ENCODE measurements at places on chromosomes 4 and X.

- DNase-seq: no peak
Measured at GRCh38 chr4:37429906-37430305, 185.4 kb downstream of the NWD2 start.

- DNase-seq: no peak
Measured at GRCh38 chrX:13263560-13264251, 56.1 kb downstream of the ATXN3L start.

- DNase-seq: no peak
Measured at GRCh38 chr4:20679951-20680350, 20.3 kb upstream of the PACRGL start.

- DNase-seq: no peak
Measured at GRCh38 chr4:17699380-17699779, 82.0 kb downstream of the FAM184B start.

- peak; percentile 76 for DNase-seq
Measured at GRCh38 chrX:39859991-39860861, 237.5 kb downstream of the BCOR start.

DNA sequence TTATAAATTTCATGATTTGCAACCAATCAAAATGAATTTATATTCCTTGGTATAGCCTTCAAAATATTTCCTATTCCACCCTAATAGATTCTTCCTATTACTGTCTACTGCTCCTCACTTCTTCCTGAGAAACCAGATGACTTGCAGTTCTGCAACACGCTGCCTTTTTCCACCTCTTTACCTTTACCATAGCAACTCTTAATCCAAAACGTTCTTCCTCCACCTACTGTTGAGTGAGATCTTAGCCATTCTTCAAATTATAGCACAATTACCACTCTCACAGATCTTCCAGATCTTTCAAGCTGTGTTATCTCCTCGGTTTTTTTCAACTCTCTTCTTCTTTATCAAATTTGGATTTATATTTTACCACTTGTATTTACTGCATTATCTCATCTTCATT lies 289.8 kb downstream of the ADGRL3 start:
- no peak for DNase-seq
